PC-3 (cell line): ENCODE measurements at places on chromosomes 13 and 19. TPM values are rescaled to one million over a fixed set of nuclear protein-coding genes. Genes with fewer than 3 reads are reported as not detected.

- no peak for DNase-seq
Observed at GRCh38 chr13:30819136-30819888, 84.0 kb downstream of the ALOX5AP start.

GRCh38 chr19:56097306-56097705 is 23.8 kb downstream of the ZNF787 start:
- no peak for DNase-seq

- DNase-seq = no peak
Observed at GRCh38 chr13:27495551-27495950, 45.2 kb upstream of the MTIF3 start.

DNA sequence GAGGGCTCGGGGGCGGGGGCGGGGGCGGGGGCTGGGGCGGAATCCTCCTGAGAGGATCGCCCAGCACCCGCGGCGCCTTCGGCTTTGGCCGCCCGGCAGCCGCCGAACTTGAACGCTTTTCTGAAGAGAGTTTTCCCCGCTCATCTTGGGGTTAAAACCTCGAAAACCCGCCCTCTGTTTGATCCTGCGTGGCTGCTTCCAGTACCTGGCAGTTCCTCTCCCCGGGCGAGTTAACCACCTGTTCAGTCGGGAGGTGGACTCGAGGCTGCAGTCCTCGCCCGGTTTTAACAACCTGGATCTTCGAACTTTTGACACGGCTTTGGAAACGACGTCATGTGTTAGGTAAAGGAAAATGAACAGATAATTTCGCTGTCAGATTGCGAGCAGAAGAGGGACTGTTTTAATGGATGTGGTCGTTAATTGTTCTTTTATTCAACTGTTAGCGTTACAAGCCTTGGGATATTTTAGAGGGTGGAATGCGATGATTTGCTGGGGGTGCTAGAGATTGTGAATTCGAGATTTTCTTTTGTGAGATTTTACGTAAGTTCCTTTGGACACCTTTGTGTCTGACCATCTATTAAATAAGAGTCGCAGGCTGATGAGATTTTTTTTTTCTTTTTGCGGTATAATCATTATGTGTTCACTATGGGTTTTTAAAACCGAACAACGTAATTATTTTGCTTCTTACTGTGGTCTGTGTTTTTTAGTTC is 1.0 kb downstream of the FNDC3A start:
- DNase-seq = peak; percentile 69

DNA sequence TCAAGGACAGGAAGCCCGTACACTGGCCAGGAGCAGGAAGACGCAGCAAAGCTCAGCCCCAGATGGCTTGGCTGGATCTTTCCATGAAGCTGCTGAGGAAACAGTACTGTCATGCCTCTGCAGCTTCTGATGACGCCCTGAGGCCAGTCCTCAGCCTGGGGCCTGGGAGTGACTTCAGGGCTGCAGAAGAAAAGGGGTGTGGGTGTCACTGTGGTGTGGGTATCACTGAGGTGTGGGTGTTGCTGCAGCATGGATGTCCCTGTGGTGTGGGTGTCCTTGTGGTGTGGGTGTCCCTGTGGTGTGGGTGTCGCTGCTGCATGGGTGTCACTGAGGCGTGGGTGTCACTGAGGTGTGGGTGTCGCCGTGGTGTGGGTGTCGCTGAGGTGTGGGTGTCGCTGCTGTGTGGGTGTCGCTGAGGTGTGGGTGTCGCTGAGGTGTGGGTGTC is 12.0 kb upstream of the GAS6 start:
- DNase-seq = no peak

DNA sequence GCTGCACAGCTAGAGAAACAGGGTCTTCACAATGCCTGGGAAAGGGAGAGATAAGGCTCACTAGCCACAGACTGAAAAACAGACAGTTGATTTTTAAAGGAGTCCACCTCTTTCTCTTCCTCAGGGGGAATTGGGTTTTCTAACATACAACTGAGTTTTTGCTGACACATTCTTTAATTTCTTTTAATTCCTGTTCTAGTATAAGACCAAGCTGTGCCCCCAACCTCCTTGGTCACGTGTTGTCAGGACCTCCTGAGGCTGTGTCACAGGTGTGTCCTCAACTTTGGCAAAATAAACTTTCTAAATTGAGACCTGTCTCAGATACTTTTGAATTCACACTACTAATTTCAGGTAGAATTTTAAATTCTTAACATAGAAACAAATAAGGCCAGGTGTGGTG is 12.1 kb upstream of the ZNF492 start:
- no peak for DNase-seq

DNA sequence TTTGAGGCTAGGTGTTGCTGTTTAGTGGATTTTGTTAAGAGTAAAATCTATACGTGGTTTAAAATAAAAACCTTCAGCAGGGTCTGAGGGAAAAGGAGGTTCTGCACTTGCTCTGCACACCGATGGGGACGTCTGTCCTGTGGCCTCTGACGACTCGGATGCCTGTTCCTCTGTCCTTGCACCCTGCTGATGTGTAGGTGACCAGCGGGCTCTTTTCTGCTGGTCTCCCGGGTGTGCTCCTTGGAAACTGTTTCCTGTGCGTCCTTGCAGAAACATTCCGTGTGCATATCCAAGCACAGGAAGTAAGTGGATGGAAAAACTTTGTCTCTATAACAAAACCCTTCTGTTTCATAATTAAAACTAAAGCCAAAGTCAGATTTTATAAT is 3.8 kb downstream of the ATP4B start:
- DNase-seq = no peak

DNA sequence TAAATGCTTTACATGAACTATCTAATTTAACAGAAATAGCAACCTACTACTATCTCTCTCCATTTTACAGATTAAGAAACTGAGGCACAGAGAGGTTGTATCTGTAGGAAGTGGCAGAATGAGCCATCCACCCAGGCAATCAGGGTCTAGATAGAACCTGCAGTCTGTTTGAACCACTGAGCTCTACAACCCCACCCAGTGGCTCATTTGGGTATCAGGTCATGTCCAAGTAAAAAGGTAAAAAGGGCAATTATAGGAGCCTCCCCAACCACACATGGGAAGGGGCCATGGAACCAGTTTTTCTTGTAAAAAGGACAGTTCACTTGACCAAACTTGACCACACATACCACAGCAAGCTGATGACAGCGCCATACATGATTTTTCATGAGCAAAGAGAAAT is 92.9 kb upstream of the SGCG start:
- peak; percentile 31 for DNase-seq

DNA sequence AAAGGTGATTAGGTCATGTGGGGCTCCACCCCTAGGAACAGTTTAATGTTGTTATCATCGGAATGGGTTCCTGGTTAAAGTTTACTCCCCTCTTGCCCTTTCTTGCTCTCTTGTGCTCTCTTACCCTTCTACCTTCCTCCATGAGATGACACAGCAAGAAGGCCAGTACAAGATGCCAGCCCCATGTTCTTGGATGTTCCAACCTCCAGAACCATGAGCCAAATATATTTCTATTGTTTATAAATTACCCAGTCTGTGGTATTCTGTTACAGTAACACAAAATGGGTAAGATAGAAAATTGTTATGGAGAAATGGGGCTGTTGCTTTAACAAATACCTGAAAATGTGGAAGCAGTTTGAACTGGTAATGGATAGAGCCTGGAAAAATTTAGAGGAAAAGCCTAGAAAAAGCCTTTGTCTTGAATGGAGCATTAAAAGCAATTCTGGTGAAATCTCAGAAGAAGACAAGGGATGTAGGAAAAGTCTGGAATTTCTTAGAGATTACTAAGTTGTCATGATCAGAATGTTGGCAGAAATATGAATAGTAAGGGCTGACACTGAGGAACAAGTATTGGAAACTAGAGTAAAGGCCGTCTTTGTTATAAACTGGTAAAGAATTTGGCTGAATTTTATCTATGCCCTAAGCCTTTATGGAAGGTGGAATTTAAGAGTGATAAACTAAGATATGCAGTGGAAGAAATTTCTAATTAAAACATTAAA is 53.5 kb upstream of the TSC22D1 start:
- DNase-seq = peak; percentile 6

MAP2K2 gene
- 229 and 360 TPM in 2 replicates for total RNA-seq

CGB3 gene
- total RNA-seq = not detected in 2 replicates

ALOX5AP gene
- total RNA-seq = not detected in 2 replicates

PTGER1 gene
- 2.2 and 2.4 TPM in 2 replicates for total RNA-seq

RFPL4AL1 gene
- not detected in 2 replicates for total RNA-seq
